ENCODE measurements at places on chromosomes 6 and 20. TPM values are rescaled to one million over a fixed set of nuclear protein-coding genes. Genes with fewer than 3 reads are reported as not detected.

PMEPA1 gene
- 188 TPM for total RNA-seq

IL17A gene
- not detected for total RNA-seq

SMAP1 gene
- 24.5 TPM for total RNA-seq

EPPIN gene
- total RNA-seq: not detected

CCDC170 gene
- total RNA-seq: 1.4 TPM

MUCL3 gene
- not detected for total RNA-seq

OPN5 gene
- not detected for total RNA-seq

ESR1 gene
- 4.1 TPM for total RNA-seq

CCN2 gene
- total RNA-seq: 588 TPM

DNA sequence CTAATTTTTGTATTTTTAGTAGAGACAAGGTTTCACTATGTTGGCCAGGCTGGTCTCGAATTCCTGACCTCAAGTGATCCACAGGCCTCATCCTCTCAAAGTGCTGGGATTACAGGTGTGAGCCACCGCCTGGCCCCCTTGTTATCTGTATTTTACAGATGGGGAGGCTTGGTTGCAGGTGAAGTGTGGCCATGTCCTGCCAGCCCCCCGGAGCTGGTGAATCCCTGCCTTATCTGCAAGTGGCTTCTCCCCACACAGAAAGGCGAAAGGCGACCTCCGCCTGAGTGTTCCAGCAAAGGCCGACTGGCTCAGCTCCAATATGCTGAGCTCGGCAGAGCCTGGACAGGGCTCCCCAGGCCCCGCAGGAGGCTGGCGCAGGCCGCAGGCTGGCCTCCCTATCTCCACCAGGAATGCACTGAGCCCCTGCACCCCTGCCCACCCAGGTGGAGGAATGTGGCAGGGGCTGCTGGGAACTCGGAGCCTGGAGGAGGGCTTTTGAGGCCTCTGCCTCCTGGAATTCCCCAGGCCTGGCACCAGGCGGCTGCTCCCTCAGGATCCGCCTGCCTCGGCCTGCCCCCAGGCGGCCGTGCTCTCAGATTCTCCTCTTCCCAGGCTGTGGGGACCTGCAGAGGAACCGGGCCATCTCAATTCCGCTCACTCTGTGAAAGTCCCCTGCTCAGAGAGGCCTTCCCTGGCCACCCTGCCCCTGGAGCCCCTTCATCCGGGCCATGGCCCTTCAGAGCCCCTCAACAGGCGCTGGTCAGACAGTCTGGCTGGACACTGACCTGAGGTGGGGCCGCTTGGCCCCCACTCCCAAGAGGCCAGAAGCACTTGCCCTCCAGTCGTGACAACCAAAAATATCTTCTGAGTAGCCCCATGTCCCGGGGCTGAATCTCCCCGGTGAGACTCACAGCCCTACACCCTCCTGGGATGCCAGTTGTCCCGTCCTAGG, 9.3 kb upstream of the LAMA5 start:
- no peak for DNase-seq

DNA sequence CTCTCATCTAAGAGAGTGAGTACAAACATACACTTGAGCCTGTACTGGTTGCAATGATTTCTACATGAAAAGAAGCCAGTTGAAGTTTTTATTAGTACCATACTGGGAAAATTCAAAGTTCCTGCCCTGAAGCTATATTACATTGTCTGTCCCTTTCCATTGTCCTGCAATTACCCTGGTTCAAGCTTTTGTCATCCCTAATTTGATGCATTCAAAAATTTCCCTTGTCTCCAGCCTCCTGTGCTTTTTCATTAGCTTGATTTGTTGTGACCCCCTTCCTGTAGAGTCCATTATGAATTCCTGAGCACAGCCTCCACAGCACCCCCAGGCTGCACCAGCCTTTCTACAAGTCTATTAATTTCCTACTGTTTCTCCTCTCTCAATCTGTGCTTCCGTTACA, 46.4 kb downstream of the VGLL2 start:
- DNase-seq: no peak

GRCh38 chr6:21826023-21826422, 232.5 kb downstream of the SOX4 start:
- no peak for DNase-seq

- DNase-seq: no peak
Observed at GRCh38 chr6:170174124-170174770, 116.6 kb downstream of the DLL1 start.

- DNase-seq: no peak
Observed at GRCh38 chr20:38825571-38825900, 20.0 kb downstream of the PPP1R16B start.

DNA sequence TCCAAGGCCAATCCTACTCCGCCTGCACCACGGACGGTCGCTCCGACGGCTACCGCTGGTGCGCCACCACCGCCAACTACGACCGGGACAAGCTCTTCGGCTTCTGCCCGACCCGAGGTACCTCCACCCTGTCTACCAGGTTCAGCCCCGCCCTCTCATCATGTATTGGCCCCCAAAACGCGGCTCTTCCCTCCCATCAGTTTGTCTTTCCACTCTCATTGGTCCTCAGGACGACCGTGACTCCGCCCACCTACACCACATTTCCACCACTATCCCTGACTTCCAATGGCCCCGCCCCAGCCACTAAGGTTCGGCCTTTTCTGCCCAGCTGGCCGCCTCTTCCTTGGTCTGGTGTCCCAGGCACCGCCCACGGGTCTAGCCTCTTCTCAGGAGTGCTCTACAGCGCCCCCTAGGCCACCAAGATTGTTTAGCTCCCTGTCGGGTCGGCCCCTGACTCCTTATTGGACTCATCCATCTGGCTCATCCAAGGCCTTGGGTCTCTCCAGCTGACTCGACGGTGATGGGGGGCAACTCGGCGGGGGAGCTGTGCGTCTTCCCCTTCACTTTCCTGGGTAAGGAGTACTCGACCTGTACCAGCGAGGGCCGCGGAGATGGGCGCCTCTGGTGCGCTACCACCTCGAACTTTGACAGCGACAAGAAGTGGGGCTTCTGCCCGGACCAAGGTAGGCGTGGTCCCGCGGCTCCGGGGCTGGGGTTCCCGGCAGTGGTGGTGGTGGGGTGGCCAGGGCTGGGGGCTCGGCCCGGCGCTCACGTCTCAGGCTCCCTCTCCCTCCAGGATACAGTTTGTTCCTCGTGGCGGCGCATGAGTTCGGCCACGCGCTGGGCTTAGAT, 3.1 kb downstream of the MMP9 start:
- DNase-seq: peak; percentile 86

DNA sequence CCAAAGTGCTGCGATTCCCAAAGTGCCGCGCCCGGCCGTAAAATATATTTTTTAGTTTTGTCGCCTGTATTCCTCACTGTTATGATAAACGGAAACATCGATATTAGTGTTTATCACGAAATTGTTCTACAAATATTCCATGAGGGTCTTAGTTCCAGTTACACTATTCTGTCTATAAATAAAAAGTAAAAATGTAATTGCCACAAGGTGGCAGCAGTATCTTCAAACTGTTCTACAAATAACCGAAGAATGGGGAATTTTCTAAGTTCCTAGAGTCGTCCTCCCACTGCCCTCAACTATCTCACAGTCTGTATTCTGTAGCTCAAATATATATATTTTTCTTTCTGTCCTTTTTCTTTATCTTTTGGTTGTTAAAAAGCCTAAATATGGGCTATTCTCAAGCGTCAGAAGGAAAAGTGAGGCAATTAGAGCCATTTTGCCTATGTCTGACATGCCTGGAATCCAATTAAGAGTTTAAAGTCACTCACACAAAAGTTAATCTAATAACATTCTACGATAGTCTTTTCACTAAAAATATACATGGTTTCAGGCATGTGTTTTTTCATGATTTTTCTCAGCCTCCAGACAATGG, 14.2 kb upstream of the FAM162B start:
- no peak for DNase-seq

DNA sequence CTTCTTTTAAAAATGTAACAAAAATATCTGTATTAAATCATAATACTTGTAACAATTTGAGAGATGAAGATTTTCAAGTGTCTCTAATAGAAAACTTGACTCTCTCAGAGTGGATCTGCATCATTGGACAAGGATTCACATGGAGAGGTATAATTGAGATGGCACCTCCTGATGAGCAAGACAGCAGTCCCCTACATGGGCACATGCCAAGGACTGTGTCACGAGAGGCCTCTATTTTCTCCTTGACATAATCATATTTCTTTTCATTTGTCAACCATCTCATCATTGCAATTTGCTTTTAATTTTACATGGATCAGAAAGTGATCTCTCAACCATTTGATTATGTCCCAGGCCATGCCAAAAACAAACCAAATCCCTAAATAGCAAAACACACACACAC, 206.8 kb upstream of the THEMIS start:
- no peak for DNase-seq

DNA sequence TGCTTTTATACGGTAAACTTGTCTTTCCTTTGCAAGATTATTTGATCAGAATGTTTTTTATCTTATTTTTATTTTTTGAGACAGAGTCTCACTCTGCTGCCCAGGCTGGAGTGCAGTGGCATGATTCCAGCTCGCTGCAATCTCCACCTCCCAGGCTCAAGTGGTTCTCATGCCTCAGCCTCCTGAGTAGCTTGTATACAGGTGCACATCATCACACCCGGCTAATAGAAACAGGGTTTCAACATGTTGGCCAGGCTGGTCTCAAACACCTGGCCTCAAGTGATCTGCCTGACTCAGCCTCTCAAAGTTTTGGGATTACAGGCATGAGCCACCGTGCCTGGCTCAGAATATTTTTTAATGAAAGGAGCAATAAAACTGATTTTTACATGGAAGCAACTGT, 8.9 kb upstream of the LPIN3 start:
- DNase-seq: no peak

DNA sequence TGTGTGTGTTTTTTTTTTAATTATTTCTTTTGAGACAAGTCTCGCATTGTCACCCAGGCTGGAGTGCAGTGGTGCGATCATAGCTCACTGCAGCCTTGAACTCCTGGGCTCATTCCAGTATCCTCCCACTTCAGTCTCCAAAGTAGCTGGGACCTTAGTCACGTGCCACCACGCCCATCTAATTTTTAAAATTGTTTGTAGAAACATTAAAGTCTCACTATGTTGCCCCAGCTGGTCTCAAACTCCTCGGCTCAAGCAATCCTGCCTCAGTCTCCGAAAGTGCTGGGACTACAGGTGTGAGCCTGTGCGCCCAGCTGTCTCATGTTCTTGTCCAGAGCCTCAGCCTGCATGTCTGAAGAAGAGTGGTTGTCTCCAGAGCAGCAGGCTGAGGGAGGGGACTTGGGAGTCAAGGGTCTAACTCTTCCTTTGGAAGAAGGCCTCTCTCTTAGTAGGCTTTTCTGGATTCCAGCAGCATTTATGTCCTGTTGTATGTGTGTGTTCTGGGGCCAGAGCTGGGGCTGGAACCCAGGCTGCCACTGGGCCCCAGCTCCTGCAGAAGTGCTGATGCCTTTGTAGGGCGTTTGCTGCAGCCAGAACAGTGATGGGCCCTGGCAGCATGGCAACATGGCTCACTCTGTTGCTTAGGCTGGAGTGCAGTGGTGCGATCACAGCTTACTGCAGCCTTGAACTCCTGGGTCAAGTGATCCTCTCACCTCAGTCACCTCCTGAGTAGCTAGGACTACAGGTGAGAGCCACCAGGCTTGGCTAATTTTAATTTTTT, 5.4 kb downstream of the DNMT3B start:
- DNase-seq: no peak

DNA sequence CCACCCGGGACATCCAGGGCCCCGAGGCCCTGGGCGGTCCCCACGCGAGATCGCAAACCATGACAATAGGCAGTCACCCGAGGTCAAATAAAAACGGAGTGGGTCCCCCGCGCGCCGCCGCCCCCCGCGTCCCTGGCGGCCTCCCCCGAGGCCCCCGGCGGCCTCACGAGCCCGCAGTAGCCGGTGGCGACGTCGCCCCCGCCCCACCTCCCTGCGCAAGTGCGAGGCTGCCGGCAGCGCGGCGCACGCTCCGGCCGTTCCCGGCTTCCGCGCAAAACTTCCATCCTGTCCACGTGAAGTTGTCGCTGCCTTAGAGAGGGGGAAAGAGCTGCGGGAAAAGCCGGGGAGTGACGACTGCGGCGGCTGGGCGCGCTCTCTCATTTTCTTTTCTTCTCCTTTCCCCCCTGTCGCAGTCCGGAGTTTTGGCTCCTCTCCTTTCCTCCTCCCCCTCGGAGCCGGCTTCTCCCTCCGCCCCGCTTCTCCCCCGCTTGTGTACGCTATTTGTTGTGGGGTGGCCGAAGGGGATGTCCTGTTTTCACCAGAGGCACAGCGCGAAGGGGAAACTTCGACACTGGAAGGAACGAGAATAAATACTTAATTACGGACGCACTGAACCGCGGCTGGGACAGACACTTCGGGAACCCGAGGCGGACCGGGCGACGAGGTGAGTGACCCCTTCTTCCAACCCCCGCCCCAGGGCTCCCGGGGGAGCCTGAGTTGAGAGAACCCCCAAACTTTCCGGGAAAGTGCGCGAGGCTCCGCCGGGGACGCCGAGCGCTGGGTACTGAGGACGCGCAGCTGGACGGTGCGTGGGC, at the start of gene EYA4:
EYA4 (plus strand) TSS at position 272 of the 815 bp plus-strand sequence. CDS start 33,424 bp downstream, outside the sequence.
- DNase-seq: no peak

- DNase-seq: no peak
Observed at GRCh38 chr6:130647246-130647645, 180.0 kb upstream of the SMLR1 start.

GRCh38 chr6:30918670-30919069, 4.6 kb downstream of the VARS2 start:
- no peak for DNase-seq

GRCh38 chr6:3533981-3534380, 77.1 kb upstream of the SLC22A23 start:
- DNase-seq: no peak

DNA sequence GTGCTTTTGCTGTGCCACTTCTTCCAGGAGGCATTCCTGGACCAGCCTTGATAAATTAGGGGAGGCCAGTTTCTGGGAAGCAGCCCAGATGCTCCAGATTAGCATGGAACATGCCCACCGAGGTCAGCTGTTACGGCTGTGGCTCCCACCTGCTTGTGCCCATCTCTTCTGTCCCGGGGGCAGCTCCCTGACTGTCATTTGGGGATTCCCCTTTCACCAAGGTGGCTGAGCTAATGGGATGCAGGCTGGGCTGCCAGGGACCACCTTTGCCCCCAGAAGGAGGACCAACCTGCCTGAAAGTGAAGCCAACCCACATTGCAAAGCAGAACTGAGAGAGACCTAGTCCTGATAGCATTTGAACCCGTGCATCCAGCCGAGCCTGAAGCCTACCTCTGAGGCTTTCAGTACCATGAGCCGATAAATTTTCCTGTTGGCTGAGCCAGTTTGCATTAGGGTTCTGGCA, 85.3 kb downstream of the PTPN1 start:
- no peak for DNase-seq

- no peak for DNase-seq
Observed at GRCh38 chr6:4889701-4890100, 113.5 kb downstream of the CDYL start.

GRCh38 chr6:87723170-87724078, 21.4 kb upstream of the AKIRIN2 start:
- DNase-seq: peak; percentile 83

GRCh38 chr20:38084425-38084951, 50.9 kb downstream of the RPRD1B start:
- no peak for DNase-seq

GRCh38 chr6:56958481-56958880, 3.6 kb downstream of the BEND6 start:
- DNase-seq: no peak
